ENCODE measurements at places on chromosomes 5 and 9.

GRCh38 chr9:259405-260404 is 45.0 kb downstream of the DOCK8 start:
- no peak for DNase-seq

GRCh38 chr5:132714456-132715307 is 22.7 kb downstream of the KIF3A start:
- DNase-seq, result no peak

DNA sequence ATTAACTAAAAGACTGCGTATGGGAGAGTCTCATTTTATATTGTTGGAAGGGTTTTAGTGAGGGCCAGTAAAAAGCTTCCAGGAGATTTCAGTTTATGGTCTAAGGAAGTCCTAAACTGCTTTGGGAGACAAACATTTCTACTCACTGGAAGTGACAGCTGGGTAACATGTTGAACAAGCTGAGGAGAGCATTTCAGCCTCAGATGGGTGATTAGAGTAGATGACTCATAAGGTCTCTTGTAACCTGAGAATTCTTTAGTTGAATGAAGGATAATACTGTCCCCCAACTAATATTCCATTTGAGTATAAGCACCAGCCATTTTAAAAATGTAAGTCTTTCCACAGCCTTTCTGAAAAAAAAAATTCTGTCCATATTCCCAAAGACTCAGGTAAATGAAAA is 218.0 kb upstream of the C9orf72 start:
- no peak for DNase-seq

DNA sequence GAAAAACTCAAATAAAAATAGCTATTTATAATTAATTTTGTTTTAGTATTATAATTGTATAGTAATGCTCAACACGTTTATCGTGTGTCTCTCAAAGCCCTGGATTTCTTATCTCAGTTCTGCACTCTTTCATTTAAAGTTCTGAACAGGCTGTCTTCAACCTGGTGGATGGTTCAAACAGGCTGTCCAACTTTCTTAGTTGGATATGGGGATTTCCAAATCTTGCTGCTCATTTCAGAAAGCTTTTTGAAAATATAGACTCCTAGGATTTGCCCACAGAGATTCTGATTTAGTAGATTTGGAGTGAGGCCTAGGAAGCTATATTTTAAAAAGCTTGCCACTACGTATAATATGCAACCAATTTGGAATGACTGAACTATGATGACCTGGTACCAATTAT is 120.3 kb downstream of the GRIA1 start:
- no peak for DNase-seq

- DNase-seq, result no peak
These were observed 5.3 kb upstream of the NR4A3 start for GRCh38 chr9:99816392-99816791.

DNA sequence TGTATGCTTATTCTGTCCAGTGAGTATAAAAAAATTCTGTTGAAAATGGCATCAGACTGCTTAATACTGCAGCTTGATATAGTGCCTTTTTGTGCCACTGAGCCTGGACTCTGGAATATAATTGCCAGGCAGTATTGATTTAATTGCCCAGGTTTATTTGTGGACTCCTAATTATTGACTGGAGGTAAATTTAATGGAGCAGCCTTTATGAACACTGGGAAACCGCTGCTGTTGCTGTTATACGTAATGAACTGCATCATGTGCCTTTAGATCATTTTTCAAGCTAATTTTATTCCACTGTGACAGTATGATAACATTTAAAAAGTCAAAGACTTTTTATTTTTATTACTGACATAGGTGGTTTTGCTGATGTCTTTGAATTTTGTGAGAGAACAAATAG is 90.2 kb upstream of the SH3GL2 start:
- no peak for DNase-seq

- no peak for DNase-seq
These were observed 139.2 kb upstream of the HMHB1 start for GRCh38 chr5:143672806-143673205.

Data from substantia nigra (tissue), 51 donors.